Esophagus squamous epithelium (tissue), 5 donors: ENCODE measurements at places on chromosomes 12 and 14.

DNA sequence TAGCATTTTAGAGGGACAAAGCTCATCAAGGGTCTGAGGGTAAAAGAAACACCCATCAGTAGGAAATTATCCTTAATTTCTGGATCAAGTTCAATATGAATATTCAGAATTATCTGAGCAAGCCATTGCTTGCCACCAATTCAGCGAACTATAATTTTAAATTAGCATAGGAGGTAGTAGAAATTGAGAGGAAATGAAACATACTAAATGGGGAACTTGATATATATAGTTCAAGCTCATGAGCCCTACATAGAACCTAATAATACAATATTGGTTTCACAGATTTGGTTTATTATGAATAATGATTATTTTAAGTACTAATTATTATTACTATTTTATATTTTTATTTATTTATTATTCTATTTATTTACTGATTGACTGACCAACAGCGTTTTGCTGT, 42.1 kb upstream of the GXYLT1 start:
- no peaks in the 10 kb centered on the region for H3K4me1 ChIP-seq
- H3K27ac ChIP-seq: no peak overlapping the region
- no peaks in the 10 kb centered on the region for H3K27me3 ChIP-seq
- H3K4me3 ChIP-seq: no peak overlapping the region

DNA sequence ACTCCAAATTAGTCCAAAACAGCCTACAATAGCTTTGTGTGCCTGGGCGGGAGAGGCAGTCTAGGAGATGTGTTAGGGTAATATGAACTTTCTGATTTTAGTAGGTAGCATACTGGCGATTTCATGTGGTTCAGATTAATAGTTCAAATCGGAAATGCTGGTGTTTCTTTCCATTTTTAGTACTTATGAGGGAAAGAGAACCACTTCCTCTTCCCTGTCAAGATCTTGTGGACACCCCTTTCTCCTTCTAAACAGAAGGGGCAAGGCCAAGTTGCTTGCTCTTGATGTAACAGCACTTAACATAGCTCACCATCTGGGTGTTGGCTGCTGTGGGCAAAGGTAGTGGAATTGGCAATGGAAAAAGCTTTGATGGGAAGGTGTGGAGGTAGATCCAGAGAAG, 32.2 kb upstream of the IGF1 start:
- H3K4me3 ChIP-seq: no peak overlapping the region
- H3K27ac ChIP-seq: no peak overlapping the region
- no peak for DNase-seq
- H3K27me3 ChIP-seq: no peaks in the 10 kb centered on the region

- peaks cover 8% of the 10 kb centered on the region for H3K4me1 ChIP-seq
- no peak for DNase-seq
- H3K27me3 ChIP-seq: no peaks in the 10 kb centered on the region
- H3K36me3 ChIP-seq: no peaks in the 10 kb centered on the region
- no peak overlapping the region for H3K27ac ChIP-seq
These were observed 334.5 kb downstream of the CACNA1C start for GRCh38 chr12:2387103-2387834.

GRCh38 chr12:122184517-122184916, 1.6 kb downstream of the LRRC43 start:
- no peaks in the 10 kb centered on the region for H3K36me3 ChIP-seq
- no peak overlapping the region for H3K27ac ChIP-seq
- peaks cover 12% of the 10 kb centered on the region for H3K4me1 ChIP-seq
- DNase-seq: no peak

DNA sequence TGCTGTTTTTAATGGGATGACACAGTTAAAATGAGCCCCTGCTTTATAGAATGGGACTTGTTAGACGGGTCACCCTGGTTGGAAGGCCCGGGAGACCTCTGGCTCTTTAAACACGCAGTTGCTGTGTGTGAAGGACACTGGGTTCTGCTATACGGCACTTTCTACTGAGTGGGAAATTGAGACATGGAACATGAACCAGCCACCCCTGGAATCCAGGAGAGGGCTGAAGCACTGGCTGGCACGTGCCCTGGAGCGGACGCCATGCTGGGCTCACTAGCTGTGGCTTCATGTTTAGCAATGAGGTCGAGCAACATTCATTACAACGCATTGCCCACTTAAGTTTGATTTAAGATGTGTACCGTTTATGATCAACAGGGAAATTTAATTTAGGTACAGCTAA, 23.9 kb downstream of the CACNA1C start:
- no peaks in the 10 kb centered on the region for H3K36me3 ChIP-seq
- no peak for DNase-seq
- no peaks in the 10 kb centered on the region for H3K27me3 ChIP-seq
- no peak overlapping the region for H3K4me3 ChIP-seq
- H3K27ac ChIP-seq: peak overlapping the region; percentile 49

GRCh38 chr14:50937325-50937724, 7.0 kb downstream of the PYGL start:
- no peaks in the 10 kb centered on the region for H3K27me3 ChIP-seq
- peaks cover 10% of the 10 kb centered on the region for H3K4me1 ChIP-seq
- H3K36me3 ChIP-seq: peaks cover 60% of the 10 kb centered on the region

- no peaks in the 10 kb centered on the region for H3K27me3 ChIP-seq
- H3K27ac ChIP-seq: no peak overlapping the region
- no peak for DNase-seq
These were observed 6.5 kb downstream of the RASAL1 start for GRCh38 chr12:113128802-113129663.

GRCh38 chr12:80490329-80490728, 46.3 kb downstream of the PTPRQ start:
- H3K36me3 ChIP-seq: no peaks in the 10 kb centered on the region
- no peak for DNase-seq
- H3K27ac ChIP-seq: no peak overlapping the region
- H3K4me3 ChIP-seq: no peak overlapping the region

- no peaks in the 10 kb centered on the region for H3K27me3 ChIP-seq
- no peaks in the 10 kb centered on the region for H3K36me3 ChIP-seq
- H3K27ac ChIP-seq: no peak overlapping the region
- no peak for DNase-seq
These were observed 236.1 kb upstream of the G2E3 start for GRCh38 chr14:30322819-30323218.

DNA sequence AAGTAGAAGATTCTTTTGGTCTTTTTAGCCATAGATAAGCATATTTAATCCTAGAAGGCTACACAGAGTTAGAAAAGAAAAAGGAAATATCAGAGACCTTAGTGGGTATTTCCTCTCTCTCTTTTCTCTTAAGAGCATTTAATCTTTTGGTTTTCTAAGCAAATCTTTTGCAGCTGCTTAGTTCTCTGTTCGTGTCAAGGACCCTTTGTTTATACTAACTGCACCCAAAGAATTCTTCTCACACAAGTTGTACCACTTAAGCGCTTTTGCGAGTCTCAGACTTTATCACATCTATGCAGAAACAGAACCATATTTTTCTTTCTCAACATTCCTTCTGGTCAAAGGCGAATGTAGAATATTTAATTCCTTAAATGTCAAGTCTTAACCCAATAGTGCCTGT, 17.9 kb upstream of the NID2 start:
- peaks cover 7% of the 10 kb centered on the region for H3K27me3 ChIP-seq
- no peak overlapping the region for H3K4me3 ChIP-seq
- DNase-seq: no peak
- H3K27ac ChIP-seq: no peak overlapping the region

DNA sequence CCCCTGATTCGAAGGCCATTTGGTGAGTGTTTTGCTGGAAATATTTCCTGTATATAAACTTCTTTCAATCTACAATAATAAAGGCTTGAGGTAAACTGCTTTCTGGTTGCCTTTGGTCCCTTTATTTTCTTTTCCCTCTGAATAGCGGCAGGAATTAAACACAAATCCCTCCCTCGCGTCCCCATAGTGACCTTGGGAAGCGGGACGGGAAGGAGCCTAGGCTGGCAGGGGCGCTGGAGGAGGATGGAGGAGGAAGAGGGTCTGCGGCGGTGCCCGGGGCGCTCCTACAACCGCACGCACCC, 2.0 kb downstream of the DIO3 start:
- H3K4me3 ChIP-seq: no peak overlapping the region
- no peak for DNase-seq
- H3K36me3 ChIP-seq: no peaks in the 10 kb centered on the region

DNA sequence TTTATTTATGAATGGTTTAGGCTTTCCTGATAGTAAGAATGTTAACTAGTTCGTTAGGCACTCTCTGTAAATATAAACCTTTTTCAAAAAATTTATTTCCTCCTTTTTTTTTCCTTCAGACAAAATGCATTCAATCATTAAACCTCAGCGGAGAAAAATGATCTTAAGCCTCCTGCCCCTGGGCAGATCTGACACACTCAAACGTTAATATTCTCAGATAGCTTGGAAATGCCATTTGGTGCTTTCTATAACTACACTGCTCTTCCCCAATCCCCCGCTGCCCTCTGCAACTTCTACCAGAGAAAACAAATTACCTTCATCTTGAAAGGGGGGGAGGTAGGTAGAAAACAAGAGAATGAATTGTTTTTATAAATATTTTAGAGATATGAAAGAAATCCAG, 521.2 kb downstream of the MED13L start:
- H3K27me3 ChIP-seq: no peaks in the 10 kb centered on the region
- no peaks in the 10 kb centered on the region for H3K36me3 ChIP-seq
- no peaks in the 10 kb centered on the region for H3K4me1 ChIP-seq
- H3K27ac ChIP-seq: no peak overlapping the region

DNA sequence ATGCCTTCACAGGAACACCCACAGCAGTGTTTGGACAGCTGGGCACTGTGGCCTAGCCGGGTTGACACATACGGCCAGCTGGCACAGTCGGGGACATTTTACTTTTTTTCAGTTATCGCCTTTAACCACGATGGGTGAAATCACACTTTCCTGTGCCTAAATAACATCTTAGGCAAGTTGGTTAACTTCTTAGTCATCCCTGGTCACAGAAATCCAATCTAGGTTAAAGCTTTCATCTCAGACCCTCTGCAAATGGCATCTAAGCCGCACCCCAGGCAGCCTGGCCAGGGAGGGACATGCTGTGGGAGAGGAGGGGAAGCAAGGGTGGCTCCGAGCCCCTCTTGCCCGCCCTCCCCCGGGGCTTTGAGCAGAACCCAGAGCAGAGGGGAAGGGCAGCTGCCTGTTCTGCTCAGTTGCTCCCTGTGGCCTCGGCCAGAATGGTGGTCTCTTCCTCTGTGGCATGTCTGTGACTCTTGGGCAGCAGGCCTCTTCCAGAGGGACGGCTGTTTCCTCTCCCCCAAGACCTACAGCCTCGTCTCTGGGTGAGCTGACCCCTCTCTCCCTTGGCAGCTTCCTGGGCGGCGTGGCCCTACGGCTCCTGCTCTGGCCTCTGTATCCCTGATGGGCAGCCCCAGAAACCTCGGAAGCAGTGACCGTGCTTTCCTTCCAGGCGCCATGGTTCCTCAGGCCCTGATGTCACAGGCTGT, 85.4 kb upstream of the DYNC1H1 start:
- no peaks in the 10 kb centered on the region for H3K27me3 ChIP-seq
- H3K27ac ChIP-seq: no peak overlapping the region
- H3K4me3 ChIP-seq: no peak overlapping the region
- DNase-seq: no peak
- peaks cover 16% of the 10 kb centered on the region for H3K36me3 ChIP-seq
- peaks cover 49% of the 10 kb centered on the region for H3K4me1 ChIP-seq

DNA sequence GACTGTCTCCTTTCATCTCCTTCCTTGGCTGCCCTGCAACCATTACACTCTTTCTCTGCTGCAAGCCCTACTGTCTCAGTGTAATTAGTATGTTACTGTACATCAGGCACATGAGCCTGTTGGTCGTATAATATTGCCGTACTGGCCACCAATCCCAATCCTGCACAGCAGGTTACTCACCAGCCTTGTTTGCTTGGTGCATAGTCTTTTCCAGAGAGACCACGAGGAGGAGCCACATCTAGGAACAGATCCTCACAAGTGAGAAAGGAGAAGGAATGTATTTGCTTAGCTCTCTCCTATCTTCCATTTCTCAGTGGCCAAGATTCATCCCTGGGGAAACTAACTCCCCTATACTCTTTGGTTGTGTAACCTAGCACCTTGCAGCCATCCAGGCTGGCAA, 33.0 kb upstream of the BICDL1 start:
- H3K36me3 ChIP-seq: no peaks in the 10 kb centered on the region
- no peaks in the 10 kb centered on the region for H3K4me1 ChIP-seq
- no peak overlapping the region for H3K4me3 ChIP-seq
- no peak overlapping the region for H3K27ac ChIP-seq
- H3K27me3 ChIP-seq: no peaks in the 10 kb centered on the region

GRCh38 chr14:100892496-100893227, 10.9 kb downstream of the RTL1 start:
- DNase-seq: no peak
- H3K36me3 ChIP-seq: no peaks in the 10 kb centered on the region
- no peaks in the 10 kb centered on the region for H3K4me1 ChIP-seq
- H3K27me3 ChIP-seq: peaks cover 35% of the 10 kb centered on the region

- no peak for DNase-seq
- no peak overlapping the region for H3K4me3 ChIP-seq
- no peaks in the 10 kb centered on the region for H3K27me3 ChIP-seq
- no peaks in the 10 kb centered on the region for H3K4me1 ChIP-seq
These were observed 1006.9 kb downstream of the NRXN3 start for GRCh38 chr14:79177106-79177505.
